Fibroblast of the aortic adventitia (primary cell): ENCODE measurements at places on chromosomes 2 and 18.

DNA sequence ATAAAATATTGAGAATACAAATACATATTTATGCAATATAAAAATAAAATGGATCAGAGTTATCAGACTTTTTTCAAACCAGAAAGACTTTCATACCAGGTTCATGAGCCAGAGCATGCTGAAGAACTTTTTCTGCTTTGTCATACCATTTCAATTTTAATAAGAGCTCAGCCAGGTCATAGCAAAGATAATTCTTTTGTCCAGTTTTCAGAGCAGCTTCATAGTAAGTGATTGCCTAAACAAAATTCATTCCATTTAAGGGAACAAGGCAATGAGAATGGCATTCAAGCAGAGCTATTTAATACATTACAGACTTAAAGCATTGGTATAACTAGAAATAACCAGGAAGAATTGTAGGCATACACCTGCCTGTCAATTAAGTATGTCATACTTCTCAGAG is 42.3 kb downstream of the TTC21B start:
- DNase-seq: peak; percentile 75

DNA sequence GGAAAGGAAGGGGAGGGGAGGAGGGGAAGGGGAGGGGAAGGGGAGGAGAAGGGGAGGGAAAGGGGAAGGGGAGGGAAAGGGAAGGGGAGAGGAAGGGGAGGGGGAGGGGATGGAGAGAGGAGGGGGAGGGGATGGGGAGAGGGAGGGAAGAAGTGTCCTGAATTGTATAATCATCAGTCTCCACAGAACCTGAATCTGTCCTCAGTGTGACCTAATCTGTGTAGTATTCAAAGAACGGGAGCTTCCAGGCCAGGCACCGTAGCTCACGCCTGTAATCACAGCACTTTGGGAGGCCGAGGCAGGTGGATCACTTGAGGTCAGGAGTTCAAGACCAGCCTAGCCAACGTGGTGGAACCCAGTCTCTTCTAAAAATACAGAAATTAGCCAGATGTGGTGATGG is 41.1 kb upstream of the CCDC150 start:
- no peak for DNase-seq

GRCh38 chr2:109000738-109001137 is 11.7 kb upstream of the EDAR start:
- no peak for DNase-seq

- DNase-seq: no peak
These were observed 1.1 kb upstream of the MFSD2B start for GRCh38 chr2:24008672-24009366.

DNA sequence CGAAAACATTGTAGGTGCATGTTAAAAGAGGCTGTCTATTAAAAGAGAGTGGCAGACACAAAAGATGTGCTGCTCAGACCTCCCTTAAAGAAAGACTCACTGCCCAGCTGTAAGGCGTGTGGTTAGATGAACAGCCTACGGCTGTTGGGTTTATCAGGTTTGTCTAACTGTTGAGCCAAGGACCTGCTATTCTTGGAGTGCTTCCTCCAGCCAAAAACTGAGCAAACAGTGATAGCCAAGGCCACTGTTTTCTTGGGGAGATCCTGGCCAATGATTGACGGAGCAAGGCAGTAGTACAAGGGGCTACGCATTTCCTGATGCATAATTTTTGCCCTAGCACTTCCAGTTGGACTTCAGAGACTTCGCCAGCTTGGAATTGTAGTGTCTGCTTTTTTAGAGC is 1.4 kb upstream of the RAB3GAP1 start:
- DNase-seq: no peak

DNA sequence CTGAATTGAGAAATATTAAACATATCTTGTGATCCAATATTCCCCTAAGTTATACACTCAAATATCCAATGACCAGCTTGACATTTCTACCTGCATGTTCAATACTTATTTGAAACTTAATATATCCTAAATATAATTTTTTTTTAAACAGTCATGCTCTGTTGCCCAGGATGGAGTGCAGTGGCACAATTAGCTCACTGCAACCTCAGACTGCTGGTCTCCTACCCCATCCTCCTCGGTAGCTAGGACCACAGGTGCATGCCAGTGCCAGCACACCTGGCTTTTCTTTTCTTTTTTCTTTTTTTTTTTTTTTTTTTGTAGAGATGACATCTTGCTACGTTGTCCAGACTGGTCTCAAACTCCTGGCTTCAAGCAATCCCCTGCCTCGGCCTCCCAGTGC is 4.2 kb downstream of the KYNU start:
- DNase-seq: no peak

- no peak for DNase-seq
These were observed 292.3 kb upstream of the FANCL start for GRCh38 chr2:58533376-58533775.

- peak; percentile 37 for DNase-seq
These were observed 58.3 kb downstream of the FEZ2 start for GRCh38 chr2:36539631-36540030.

DNA sequence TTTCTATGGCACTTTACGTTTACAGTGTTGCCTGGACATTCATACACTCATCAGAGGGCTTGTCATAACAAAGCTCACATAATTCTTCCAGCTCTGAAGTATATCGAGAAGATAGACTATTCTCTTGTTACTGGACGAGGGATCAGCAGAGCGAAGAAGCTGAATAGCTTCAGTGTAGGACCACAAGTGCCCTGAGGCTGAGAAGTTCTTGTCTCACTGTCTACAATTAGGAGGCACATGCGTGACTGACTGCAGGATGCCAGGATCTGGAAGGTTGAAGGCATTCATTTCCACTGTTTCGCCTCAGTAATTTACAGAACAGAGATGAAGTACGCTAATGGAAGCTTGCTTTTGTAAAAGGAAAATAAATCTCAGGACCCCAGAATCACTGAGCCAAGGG is 9.6 kb downstream of the SH3YL1 start:
- no peak for DNase-seq

DNA sequence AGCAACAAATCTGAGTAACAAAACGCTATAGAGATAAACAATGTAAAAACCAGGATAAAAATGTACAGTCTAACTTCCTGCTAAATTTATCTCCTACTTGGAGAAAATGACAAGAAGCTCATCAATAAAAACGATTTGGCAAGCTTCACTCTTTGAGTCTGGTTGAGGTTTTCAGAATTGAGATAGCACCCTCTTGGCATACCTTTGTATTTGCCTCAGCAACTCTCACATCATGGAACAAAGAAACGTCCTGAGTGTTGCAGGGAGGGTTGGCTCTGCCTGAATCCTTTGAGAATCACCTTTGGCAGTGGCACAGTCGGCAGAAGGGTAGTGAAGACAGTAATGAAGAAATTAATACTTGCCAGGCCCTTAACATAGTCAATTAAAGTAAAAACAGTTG is 430.6 kb downstream of the GRB14 start:
- DNase-seq: no peak

DNA sequence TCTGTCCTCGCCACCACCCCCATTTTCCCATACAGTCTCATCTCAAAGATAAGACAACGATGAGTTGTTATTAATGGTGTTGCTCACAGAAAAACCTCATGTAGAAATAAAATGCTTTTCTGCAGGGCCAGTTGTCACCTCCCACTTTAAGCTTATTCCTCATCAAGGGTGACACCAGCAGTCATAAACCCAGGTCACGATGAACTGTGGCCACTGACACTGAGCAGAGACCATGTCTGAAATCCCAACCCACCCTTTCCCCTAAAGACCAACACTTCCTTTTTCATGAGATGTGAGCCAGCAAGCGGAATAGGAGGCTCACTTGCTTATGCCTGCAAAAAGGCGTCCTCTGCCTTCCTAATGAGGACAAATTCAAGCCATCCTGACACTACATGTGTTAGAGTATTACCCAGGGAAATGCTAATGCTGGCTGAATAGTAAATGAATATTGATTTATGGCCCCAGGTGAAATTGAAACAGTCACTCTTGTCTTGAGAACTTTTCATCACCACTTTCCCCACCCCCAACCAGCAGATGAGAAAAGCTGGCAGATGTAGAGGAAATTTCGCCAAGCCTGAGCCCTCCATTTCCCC is 228.4 kb downstream of the MGAT5 start:
- no peak for DNase-seq
